MCF 10A (cell line): ENCODE measurements at places on chromosomes 6 and 20. TPM values are rescaled to one million over a fixed set of nuclear protein-coding genes. Genes with fewer than 3 reads are reported as not detected.

NMBR gene
- total RNA-seq = not detected in 2 replicates

BTN1A1 gene
- total RNA-seq = not detected in 2 replicates

TSPO2 gene
- total RNA-seq = not detected in 2 replicates

PTCRA gene
- total RNA-seq = not detected in 2 replicates

OPN5 gene
- not detected in 2 replicates for total RNA-seq

KLC4 gene
- 17.5 and 23.4 TPM in 2 replicates for total RNA-seq

GABRR1 gene
- not detected in 2 replicates for total RNA-seq

SMOC2 gene
- total RNA-seq = not detected in 2 replicates

CLDN20 gene
- not detected in 2 replicates for total RNA-seq

ME1 gene
- total RNA-seq = 16.7 and 17.8 TPM in 2 replicates

DNAH8 gene
- not detected in 2 replicates for total RNA-seq
